ENCODE measurements at places on chromosomes 5 and 9. TPM values are rescaled to one million over a fixed set of nuclear protein-coding genes. Genes with fewer than 3 reads are reported as not detected.

Gene POC5
- 31.2 TPM for total RNA-seq

Gene BHMT2
- total RNA-seq: not detected

Gene CCNB1
- total RNA-seq: 189 TPM

Gene MLANA
- not detected for total RNA-seq

Gene TAF11L10
- not detected for total RNA-seq

Gene OGN
- not detected for total RNA-seq

Gene SMIM33
- not detected for total RNA-seq

Gene IFNE
- total RNA-seq: 0.87 TPM

Gene DBH
- total RNA-seq: not detected

Gene GPRIN1
- total RNA-seq: 2.0 TPM

Gene MARCOL
- total RNA-seq: 3.8 TPM

- DNase-seq: no peak
These were observed 600.7 kb upstream of the SGCD start for GRCh38 chr5:155726267-155726666.

- no peak for DNase-seq
These were observed 574.7 kb upstream of the MEF2C start for GRCh38 chr5:89457411-89458331.

DNA sequence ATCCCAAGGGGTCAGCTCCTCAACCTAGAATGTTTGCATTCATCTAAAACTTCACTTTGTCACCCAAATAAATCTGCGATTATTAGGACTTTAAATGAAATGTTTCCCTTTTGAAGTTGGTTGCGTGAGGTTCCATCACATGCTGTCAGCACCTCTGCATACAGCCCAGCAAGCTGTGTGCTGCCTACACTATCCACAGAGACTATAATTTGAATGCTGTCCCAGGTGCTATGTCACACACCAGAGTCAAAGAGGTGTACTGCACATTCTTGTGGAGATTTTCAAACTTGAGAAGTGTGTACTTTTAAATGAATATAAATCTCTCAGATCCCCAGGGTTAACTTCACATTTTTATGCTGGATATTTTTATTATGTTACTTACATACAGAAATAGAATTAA, 19.3 kb upstream of the CKS2 start:
- DNase-seq: no peak

DNA sequence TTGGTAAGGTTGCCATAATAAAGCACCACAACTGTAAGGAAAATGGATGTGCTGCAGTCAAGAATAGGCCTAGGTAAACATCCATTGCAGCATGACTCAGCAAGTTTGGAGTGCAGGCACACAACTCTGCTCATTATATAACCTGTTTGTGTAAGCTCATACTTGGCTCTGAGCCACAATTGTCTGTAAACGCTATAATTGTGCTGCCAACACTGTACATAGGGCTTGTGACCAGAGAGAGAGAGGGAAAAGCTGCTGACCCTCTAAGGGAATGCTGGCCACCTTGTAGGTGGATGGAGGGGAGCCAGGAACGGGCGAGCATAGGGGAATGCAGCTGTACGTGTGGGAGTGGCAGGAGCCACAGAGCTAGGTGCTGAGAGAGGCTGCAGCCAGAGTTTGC, 2186.5 kb upstream of the ACO1 start:
- DNase-seq: no peak

DNA sequence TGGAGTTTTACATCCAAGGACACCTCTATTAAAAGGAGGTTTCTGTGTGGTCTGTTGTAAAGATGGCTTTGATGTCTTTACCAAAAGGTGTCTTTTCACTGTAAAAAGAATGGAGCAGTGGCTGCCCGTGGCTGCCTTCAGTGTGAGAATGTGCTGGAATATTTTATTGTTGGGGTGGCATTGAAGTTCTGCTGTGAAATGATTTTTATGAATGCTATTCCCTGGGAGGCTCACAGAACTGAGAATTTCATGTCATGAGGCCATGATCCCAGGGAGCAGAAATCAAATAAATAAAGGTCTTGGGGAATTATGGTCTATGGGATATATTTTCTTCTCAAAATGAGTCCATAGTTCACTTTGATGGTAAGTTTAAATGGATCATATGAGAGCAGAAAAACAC, 425.2 kb upstream of the ZNF608 start:
- no peak for DNase-seq

- no peak for DNase-seq
These were observed 404.9 kb downstream of the CDK5RAP2 start for GRCh38 chr9:120175031-120175430.

DNA sequence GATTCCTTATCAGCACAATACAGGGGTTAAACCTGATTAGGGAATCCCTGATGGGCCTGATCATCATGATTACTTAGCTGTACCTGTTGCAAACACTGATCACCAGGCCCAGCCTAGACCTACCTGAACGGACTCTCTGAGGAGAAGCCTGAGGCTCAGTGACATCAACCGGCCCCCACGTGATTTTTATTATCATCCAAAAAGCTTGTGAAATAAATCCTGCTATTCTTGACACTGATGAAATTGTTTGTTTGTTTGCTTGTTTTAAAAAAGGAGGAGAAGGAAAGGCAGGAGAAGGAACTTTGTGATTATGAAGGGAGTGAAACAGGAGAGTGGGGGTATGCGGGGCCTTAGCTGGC, 18.1 kb downstream of the LCP2 start:
- DNase-seq: no peak

- no peak for DNase-seq
These were observed 224.5 kb downstream of the DOCK8 start for GRCh38 chr9:438961-439768.

- DNase-seq: no peak
These were observed 282.1 kb downstream of the CRB2 start for GRCh38 chr9:123637945-123638634.

GRCh38 chr9:5186416-5187169, 1.2 kb upstream of the INSL6 start:
- DNase-seq: peak; percentile 50

DNA sequence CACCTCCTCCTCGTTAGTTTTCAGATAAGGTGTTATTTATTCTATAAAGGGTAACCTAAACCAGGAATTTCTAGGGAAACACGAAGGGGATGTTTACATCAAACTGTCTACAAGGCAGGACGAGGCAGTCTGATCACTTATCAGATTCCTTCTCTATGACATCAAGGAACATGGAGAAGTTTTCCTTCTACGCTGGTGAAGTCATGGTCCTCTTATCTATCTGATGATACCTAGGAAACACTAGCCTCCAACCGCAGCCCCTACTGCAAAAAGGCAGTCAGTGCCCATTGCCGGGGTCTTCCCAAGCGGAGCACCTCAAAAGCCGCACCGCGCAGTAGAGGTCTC, 1.5 kb downstream of the MPDZ start:
- DNase-seq: no peak

DNA sequence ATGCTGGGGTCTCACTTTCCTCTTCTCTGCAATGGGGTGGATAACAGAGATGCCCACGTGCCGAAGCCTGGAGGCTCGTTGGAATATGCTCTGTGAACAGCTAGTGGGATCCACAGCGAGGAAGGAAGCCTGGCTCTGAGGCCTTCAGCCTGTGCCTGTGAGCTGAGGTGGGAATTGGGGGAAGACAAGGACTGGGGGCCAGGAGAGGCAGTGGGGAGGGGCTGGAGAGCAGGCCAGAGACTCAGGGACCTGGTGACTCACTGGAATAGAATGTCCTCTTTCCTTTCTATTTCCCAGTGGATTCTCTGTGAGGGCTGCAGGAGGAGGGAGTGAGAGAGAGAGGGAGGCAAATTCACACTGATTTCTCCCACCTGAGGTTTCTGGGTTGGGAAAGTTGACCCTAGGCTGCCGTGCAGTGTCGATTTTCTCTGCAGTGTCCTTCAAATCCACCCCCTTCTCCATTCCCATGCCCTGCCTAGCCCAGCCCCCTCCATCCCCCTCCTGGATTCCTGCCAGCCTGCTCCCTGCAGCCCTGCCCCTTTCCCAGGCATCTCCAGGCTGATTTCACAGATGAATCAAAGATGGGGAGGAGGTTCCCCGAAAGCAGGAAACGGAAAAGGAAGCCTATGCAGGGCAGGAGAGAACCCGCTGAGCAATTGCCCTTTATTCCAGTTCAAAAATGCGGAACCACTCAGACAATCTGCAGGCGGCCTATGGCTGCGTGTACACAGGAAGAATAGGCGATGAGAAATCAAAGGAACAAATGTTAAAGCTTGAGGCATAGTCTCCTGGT, 1.4 kb upstream of the SPAAR start:
- DNase-seq: peak; percentile 82

GRCh38 chr9:85723215-85723614, 18.5 kb downstream of the AGTPBP1 start:
- no peak for DNase-seq

GRCh38 chr9:36843964-36844363, 190.1 kb downstream of the PAX5 start:
- no peak for DNase-seq

DNA sequence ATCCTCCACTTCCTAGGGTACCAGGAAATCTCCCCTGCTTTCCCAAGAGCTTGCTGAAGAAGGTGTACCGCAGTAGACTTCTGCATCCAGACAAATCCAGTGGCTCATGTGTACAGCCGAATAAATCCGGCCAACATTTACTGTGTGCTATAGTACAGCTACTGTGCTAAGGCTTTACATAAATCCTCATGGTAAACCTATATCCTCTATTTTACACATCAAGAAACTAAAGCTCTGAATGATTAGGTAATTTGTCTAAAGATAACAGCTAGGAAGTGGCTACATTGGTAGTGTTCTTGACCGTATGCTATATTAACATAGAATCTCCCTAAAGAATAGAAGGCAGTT, 511 bp upstream of the WDR41 start:
- no peak for DNase-seq

GRCh38 chr5:81633471-81633870, 117.4 kb downstream of the SSBP2 start:
- no peak for DNase-seq

- no peak for DNase-seq
These were observed 64.7 kb downstream of the RXRA start for GRCh38 chr9:134390947-134391318.

GRCh38 chr9:11374926-11375325, 762.1 kb upstream of the PTPRD start:
- no peak for DNase-seq

DNA sequence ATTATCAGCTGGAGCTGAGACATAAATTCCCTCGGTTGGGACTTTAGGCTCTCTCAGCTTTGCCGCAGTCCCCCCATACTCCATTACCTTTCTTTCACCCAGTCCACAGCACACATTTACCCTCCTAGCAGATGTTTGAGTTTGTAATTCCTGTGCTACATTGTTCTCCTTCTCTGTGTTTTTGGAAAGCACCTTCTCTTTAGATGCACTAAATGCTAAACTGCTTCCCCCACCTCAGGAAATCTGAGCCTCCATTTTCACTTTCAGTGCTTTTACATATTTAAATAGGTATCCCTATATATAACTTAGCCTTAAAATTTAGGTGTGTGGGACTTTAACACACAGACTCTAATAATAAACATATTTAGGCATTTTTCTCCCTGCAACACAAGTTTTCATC, 356.9 kb downstream of the NFIB start:
- no peak for DNase-seq

- no peak for DNase-seq
These were observed 194.8 kb downstream of the CRB2 start for GRCh38 chr9:123550797-123551196.

DNA sequence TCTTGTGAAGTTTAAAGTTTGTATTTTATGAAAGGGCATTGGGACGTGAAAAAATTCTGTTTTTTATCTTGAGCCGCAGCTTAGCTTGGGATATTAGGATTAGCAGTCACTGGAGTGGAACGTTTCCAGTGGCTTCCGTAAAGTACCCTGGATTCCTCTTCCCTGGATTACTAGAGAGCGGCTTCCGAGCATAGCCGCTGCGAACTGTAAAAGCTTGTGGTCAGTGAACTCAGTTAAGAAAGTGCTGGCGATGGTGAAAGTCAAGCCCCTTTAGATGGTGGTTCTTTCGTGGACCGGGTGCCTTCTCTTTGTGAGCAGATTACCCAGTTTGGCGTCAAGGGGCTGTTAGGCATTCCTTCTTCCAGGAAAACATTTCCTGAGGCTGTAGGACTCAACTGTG, 168.1 kb downstream of the KDM4C start:
- DNase-seq: no peak

GRCh38 chr9:13642646-13643045, 363.2 kb upstream of the MPDZ start:
- no peak for DNase-seq

- DNase-seq: no peak
These were observed 40.0 kb downstream of the PAPPA start for GRCh38 chr9:116193636-116194035.

DNA sequence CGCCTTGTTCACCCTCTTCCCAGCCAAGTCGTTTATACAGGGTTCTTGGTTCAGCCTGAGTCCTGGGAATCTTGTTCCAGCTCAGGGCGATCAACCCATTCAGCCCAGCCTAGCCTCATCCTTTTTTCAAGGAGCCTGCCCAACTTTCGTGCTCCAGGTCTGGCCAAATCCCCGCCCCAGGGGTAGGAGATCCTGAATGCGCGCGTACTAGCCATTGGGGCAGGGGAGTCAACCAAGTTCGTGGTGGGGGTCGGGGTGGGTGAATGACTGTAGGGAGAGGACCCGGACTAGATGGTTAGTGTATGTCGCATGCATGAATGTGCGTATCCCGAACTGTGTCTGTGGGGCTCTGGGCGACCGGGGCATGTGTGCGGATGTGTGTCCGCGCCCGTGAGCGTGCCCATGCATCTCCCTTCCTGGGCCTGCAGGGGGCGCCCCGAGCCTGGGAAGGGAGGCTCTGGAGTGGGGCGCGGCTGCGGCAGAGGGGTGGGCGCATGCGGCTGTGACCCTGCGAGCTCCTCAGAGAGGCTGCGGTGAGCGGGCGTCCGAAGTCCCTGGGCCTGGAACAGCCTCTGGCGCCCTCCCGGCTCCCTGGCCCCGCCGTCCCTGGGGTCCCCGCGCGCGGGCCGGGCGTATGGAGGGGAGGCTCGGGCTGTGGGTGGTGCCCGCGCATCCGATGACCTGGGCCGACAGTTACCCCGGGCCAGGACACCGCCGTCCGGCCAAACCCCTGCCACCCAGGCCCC, 8.7 kb downstream of the CCL21 start:
- peak; percentile 35 for DNase-seq

DNA sequence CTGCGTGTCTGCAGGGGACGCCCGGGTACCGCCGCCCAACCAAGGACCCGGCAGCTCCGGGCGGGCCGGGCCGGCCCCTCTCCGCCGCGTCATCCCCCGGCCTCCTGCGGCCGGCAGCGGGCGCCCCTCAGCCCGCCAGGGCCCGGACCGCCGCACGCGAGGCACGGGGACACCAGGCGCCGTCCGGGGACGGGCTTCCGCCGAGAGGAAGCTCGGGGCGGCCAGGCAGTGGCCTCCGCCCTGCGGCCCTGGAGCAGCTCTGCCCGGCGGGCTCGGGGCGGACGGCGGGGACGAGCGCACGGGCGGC, 373 bp downstream of the FBXW5 start:
- DNase-seq: peak; percentile 27

DNA sequence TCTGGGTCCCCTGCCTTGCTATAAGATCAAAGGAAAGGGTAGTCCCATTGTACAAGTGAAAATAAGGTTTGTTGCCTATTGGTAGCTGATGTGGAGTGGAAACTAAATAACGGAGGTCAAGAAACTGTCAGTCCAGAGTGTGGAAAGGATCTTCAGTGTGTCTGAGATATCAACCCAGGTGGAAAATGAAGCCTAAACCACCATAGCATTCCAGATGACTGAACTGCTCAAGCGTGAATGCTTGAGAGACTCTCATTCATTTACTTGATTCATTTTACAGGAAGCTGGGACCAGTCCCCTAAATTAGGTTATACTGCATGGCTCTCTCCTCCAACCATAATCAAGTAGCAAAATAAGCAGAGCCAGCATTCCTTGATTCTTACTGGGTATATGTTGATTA, 116.0 kb upstream of the SLC28A3 start:
- DNase-seq: no peak

Measured in NCI-H460 (cell line).